ENCODE measurements at places on chromosomes 3 and 15.

DNA sequence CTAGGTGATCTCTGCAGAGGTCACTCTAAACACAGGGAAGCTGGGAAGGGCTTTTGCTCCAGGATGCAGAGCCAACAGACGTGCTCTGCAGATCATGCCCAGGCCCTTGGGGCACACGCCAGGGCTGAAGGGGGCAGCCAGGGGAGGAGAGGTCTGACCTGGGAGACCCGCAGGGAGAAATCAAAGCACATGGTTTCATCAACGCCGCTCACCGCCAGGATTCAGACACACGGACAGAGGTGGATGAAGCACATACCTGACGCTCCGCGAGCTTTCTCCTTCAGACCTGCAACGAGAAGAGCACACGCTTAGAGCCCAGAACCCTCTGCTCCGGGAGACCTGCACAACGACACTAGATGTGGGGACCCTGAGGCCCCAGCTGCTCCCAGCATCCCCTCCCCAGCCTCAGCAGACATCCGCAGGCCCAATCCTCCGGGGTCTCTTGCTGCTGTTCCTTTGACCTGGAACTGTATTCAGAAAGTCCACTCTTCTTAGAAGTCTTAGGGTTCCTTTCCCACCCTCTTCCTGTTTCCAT lies 90.7 kb upstream of the IQSEC1 start:
- no peak for DNase-seq

- DNase-seq, result no peak
Measured at GRCh38 chr3:98776140-98776493, 13.0 kb downstream of the ST3GAL6 start.

GRCh38 chr3:151751161-151751560 lies 17.4 kb downstream of the AADACL2 start:
- no peak for DNase-seq

GRCh38 chr3:17643691-17644090 lies 98.7 kb downstream of the TBC1D5 start:
- DNase-seq, result no peak

- no peak for DNase-seq
Measured at GRCh38 chr3:138197058-138197457, 10.0 kb downstream of the ARMC8 start.

DNA sequence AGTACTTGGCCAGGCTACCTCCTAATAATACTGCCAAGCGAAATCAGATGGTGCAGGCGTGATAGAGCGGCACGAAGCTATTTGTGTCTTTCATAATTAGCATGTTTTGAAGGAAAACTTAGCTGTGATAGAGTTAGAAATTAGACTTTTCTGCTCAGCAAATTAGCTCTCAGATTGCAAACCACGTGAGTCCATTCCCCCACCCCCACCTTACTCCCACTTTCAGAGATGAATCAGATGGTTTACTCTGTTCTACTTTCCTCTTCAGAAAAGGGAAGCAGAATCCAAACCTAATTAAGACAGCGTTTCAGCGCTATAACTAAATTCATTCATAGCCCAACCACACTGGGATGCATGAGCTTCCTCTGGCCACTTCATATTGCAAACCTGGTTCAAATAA lies 214.6 kb downstream of the SLCO3A1 start:
- no peak for DNase-seq

Measured in activated T-helper 9 cell treated with anti-CD3 and anti-CD28 coated beads, Interleukin-2, amount 50 U/mL, for 16 hours (primary cell).